ENCODE measurements at places on chromosomes 3 and 15.

DNA sequence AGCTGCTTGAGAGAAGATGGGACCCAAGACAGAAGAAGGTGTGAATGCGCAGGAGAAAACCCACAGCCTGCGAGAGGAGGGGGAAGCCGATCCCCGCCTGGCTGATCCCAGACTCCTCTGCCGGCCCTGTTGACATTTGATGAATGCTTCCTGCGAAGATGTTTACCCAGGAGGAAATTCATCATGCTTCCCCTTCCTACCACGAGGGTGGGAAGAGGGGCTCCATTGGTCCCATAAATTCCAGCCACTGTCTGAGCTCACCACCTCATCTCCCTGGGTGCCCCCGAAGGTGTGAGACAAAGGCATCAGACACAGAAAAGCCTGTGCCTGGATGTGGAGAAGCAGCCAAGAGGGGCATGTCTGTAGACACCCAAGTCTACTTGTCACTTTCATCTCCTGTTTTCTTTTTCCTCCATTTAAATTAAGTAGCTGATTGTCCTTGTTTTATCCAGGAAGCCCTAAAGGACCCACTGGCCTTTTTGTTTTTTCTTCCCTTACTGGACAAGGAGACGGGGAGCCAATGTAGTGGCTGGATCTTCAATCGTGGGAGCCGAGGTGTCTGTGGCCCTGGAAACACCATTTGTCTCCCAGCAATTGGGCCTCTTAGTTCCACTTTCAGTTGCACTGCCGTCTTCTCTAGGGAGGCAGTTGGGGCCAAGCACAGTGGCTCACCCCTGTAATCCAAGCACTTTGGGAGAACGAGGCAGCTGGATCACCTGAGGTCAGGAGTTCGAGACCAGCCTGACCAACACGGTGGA is 95.3 kb upstream of the HES1 start:
- DNase-seq = no peak

DNA sequence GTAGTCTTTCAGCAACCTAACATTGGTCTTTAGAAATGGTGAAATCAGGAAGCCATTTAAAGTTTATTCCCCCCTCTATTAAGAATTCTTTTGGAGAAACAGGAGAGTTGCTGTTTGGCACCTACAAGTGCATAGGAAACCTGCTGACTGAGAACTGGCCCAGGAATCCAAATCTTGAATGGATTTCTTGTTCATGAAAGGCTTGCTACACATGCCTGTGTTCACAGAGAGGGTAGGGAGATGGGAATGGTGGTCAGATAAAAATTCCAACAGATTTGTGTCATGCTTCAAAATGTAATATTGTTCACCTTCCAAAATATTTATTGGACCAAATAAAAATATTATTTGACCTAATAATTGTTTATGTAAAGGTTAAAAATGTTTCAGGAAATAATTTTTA is 24.2 kb upstream of the ZPLD1 start:
- DNase-seq = no peak

DNA sequence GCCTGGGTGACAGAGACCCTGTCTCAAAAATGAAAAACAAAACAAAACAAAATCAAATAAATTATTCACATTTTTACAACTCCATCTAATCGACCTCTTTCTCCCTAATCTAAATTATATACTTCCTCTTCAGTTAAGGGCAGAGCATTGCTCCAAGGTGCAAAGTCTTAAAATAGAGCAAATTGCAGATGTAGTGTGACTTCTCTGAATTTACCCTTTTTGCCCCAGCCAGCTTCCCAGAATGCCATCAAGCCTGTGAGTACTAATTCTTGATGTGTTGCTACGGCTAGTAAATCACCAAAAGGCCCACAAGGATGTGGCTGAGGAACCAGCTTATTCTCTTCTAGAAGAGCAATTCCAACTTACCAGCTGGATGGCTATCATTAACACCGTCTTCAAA is 53.4 kb upstream of the PPIB start:
- no peak for DNase-seq

GRCh38 chr3:49007771-49008528 is 759 bp downstream of the WDR6 start:
- no peak for DNase-seq

DNA sequence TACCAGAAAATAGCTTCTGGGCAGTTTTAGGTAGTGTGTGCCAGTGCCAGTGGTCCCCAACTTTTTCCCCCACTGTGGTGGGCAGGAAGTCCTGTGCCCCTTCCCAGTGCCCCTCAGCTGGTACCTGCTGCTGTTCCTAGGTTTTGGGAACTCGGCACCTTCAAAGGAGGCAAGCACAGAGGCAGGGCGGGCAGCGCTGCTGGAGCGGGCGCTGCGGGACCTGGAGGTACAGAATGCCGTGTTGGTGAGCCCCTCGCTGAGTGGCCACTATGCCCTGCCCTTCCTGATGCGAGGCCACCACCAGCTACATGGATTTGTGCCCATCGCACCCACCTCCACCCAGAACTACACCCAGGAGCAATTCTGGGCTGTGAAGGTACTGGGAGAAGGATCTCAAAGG is 3.1 kb upstream of the ACY1 start:
- no peak for DNase-seq

DNA sequence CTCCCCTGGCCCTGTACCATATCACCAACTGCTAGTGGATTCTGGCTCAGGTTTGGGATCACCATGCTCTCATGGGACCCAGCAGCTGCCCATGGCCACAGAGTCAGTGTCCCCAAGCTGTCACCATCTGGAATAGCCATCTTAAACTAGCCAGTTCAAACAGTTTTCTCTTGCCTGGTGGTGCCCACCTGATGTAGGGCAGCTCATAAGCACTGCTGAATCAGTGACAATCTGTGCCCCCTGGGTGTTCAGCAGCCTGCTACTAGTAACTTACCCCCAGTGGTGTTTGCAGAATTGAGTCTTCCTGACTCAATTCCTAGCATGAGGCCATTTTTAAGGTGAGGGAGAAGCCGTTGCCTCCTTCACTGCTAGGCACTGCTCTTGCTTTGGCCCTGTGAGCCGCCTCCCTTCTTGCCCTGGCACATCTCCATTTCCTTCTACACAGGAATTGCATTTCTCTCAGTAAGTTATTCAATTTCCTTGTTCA is 7.9 kb downstream of the RPSA start:
- no peak for DNase-seq

- DNase-seq = no peak
These were observed 20.7 kb upstream of the POC1A start for GRCh38 chr3:52174896-52175295.

DNA sequence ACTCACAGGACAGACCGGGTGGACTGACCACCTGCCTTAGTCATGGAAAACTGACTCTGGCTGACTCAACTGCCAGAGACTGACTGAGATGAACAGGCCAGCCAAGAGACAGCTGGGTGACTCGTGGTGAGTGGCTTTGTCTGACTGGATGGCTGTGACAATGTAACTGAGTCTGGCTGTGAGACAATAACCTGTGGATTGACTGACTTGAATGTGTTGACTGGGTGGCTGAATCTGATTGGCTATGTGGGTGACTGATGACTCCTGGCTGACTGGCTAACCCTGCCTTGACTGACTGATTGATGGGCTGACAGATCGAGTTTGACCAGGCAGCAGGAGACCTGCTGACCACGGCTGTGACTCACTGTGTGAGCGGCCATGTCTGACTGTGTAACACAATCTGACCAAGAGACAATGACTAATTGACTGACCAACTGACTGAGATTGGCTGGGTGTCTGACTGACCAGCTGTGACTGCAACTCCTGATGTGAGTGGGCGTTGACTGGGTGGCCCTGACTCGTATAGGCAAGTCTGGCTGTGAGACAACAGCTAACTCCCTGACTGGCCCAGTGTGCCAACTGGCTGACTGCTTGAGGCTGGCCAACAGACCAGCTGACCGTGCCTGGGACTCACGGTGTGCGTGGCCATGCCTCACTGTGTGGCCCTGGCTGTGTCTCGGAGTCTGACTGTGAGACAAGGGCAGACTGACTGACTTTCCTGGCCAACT is 509.1 kb downstream of the SHQ1 start:
- no peak for DNase-seq

Data from cortex of kidney (tissue), 1 donor.